ENCODE measurements at places on chromosomes 1 and 21.

DNA sequence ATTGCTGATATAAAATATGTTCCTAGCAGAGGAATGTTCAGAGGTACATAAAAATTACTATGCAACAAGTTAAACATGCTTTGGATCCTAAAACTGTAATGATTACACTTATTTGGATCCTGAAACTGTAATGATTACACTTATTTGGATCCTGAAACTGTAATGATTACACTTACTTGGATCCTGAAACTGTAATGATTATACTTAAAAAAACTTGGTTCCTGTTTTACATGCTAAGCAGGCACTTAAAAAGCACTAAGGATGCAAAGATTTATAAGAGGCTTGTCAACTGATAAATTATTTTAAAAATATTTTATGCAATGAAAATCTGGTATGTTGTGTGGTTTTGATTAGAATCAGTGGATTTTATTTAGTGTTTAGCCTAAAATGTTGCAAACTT lies 47.7 kb downstream of the ZNHIT6 start:
- DNase-seq, result no peak

DNA sequence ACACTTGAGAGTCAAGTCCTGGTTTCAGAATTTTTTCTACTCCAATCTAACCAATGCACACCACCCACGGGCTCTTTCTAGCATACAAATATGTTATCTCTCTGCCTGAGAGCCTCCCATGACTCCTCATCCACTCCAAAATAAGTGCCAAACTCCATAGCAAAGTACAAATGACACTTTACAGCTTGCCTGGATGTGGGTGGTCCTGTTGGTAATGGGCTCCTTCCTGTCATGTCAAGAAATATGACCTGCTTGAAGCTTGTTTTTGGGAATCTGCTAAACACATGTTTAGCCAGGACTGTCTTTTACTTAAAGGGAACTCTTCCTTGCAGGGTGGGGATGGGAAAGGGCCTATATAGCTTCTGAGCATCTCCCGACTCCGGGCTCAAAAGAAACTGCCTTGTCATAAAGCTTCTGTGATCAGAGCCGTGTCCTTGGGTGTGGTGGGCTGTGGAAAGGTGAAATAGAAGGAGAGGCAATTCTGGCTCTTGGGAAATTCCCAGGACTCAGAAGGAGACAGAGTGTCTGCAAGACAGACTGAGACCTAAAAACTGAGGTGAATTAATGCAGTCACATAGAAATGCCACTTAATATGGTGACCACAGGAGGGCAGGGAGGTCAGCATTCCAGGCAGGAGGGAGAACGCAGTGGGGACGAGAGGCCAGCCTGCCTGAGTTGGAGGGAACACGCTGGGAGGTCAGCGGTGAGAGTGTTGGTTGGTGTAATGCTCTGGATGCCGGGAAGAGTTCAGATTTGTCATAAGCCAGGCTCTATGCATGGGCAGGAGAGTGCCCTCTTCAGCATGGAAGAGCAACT lies 6.1 kb upstream of the IGFN1 start:
- peak; percentile 53 for DNase-seq

- DNase-seq, result peak; percentile 38
These were observed 4.6 kb downstream of the MYCL start for GRCh38 chr1:39896909-39897685.

- DNase-seq, result no peak
These were observed 360.6 kb downstream of the FAM72C start for GRCh38 chr1:143611159-143611558.

DNA sequence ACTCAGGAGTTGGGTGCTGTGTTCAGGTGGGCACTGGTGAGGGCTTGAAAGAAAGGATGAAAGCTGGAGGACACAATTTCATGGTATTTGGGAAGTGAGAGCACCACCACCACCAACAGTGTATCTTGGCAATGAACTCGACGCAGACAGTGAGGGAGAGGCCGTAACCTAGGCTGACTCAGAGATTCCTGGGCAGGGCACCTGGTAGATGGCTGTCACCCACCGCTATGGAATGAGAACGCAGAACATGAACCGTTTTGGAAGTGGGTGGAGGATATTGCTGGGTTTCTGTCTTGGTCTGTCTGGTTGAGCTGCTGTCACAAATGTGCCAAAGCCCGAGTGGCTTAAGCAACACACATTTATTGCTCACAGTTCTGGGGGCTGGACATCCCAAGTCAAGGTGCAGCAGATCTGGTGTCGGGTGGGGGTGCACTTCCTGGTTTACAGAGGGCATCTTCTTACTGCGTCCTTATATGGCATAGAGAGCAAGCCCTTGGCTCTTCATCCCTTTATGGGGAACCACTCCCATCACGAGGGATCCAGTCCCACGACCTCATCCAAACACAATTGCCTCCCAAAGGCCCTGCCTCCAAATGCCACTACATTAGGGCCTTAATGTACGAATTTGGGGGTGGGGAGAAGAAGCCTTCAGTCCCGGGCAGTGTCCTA lies 246.3 kb downstream of the SIPA1L2 start:
- DNase-seq, result no peak

- DNase-seq, result no peak
These were observed 154.1 kb upstream of the VAMP3 start for GRCh38 chr1:7616953-7617352.

- DNase-seq, result no peak
These were observed 111.2 kb upstream of the LBR start for GRCh38 chr1:225539069-225539468.

GRCh38 chr1:46102769-46103476 lies 29.5 kb downstream of the PIK3R3 start:
- no peak for DNase-seq

DNA sequence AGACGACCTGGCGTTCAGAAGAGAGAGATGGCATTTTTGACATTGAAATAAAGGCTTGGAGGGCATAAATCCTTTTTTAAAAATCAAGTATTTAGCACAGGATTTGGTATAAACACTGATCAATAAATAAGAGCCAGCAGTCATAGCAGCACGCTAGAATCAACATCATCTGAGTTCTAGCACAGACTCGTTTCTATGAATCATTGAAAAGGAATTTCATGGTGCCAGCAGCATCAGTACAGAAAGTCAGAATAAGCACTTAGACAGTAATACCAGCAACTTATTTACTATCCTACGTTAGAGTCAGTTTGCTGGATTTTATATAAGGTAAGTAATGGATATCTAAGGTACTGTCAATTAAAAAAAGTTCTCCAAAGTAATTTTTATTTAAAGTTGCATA lies 119.3 kb downstream of the HLCS start:
- no peak for DNase-seq

DNA sequence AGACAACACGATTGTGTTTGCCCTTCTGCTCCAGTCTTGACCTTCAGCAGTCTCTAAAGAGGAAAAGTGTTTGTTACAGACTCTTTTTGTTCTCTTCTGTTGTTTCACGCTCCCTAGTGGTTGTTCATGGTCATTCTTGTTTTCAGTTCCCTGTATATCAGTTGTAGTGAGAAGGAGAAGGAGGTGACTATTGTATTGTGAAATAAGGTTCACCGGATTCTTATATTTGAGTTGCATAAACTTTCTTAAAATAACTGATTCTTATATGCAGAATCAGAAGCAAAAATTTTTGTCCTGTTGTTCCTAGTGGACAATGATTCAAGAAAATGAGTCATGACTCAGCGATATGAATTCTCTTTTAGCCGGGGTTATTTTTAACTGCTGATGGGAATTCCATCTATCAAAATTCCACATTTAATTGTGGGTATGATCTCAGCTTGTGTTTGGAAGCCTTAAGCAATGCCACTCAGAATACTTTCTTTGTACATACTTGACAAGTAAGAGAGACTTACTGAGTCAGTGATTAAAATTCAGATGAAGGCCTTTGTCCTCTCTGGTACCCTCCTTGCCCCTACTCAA lies 152.2 kb downstream of the CLEC20A start:
- DNase-seq, result no peak

DNA sequence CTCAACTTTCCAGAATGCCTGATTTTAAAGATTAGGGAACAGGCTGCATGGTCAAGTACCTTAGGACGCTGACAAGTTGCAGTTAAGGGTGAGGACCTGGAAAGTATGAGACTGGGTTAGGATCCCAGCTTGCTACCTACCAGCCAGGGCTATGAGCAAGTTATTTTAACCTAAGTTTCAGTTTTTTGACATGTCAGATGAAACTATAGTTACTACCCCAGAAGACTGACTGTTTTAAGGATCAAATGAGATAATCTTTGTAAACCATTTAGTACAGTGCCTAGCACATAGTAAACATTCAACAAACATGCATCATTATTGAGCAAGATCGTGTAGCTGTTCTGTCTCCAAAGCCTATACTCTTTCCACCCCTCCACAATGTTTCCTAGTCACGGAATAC lies 14.4 kb downstream of the THEMIS2 start:
- no peak for DNase-seq

DNA sequence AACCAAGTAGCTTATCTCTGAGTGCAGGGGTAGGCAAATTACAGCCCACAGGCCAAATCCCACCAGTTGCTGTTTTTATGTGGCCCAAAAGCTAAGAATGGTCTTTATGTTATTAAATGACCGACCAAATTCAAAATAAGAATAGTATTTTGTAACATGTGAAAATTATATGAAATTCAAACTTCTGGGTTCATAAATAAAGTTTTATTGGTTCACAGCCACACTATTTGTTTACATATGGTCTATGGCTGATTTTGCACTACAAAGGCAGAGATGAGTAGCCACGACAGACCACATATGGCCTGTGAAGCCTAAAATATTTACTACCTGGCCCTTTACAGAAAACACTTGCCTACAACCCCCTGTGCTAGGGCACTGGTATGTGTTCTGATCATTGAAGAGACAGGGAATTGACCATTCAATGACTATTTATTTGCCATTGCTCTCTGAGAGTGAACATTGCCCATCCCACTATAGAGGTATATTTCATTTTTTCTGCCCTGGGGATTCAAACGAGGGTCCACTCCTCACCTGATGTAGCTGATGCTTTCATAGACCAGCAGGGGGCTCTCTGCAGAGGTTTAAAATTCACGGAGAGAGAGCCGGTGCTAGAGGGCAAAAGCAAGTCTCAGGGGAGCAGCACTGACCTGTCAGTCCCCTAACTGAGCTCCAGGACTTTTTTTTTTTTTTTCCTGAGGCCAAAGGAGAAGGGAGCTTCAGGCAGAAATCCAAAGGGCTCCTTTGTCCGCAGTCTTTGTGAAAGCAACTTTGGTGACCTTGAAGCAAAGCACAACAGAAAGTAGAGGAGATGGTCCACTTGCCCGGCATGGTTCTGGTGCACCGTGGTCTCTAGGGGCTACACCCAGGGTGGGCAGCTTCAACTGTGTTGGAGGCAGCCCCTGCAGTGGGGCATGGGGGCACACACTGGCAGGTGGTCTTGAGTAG lies 7.3 kb upstream of the GNL2 start:
- peak; percentile 57 for DNase-seq

- no peak for DNase-seq
These were observed 206.0 kb downstream of the CENPF start for GRCh38 chr1:214808845-214809460.

- no peak for DNase-seq
These were observed 353.7 kb upstream of the NCAM2 start for GRCh38 chr21:20644552-20644951.

DNA sequence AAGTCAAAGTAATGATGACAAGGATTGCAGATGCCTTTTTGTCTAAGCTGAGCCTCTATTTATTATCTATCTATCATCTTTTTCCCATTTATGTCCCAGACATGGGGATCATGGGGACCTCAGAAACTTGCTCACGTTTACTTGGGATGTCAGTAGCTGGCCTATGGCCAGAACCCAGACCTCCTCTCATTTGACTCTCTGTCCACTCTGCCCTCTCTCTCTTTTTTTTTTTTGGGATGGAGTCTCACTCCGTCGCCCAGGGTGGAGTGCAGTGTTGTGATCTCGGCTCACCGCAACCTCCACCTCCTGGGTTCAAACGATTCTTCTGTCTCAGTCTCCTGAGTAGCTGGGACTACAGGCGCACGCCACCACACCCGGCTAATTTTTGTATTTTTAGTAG lies 3.7 kb upstream of the ID3 start:
- no peak for DNase-seq

DNA sequence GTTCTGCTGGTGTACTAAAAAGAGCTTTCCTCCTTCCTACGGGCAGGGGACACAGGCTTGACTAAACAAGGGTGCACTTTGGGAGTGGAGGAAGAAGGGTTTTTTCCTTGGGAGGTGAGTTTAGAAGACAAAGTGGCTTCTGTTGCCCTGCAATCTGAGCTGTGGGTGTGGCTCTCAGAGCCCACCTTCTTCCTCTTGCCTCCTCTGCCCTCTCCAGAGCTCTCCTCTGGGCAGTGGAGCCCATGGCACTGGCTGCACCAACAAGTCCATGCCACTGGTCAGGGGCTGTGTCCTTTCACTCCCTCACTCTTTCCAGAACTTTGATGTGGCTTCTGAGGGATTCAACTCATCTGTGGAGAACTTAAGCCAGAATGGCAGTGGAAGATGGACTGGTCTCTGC lies 25.6 kb upstream of the PSMB2 start:
- no peak for DNase-seq
